Stimulated activated CD4-positive, alpha-beta T cell treated with anti-CD3 and anti-CD28 coated beads, TNF-alpha, amount 100 ng/mL, for 48 hours (primary cell): ENCODE measurements at places on chromosomes 4 and X.

- DNase-seq: no peak
These were observed 4.5 kb downstream of the SNX25 start for GRCh38 chr4:185213877-185214276.

- DNase-seq: no peak
These were observed 4.9 kb upstream of the ABRAXAS1 start for GRCh38 chr4:83489711-83490326.

- DNase-seq: no peak
These were observed 247.6 kb upstream of the CNKSR2 start for GRCh38 chrX:21126661-21127060.

DNA sequence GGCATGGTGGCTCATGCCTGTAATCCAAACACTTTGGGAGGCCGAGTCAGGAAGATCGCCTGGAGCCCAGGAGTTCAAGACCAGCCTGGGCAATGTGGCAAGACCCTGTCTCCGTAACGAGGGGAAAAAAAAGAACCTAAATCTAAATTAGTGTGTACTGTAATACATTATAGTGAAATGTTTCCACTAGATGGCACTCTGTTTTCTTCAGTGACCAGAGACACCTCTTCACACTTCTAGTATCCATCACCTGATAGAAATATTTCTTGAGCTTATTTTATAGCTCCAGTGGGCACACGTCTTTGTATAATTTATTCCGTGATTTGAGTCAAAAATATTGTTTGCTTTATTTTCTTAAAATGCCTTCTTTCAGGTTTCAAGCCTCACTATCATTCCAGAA, 600.9 kb upstream of the DIPK2B start:
- no peak for DNase-seq

GRCh38 chr4:81256059-81256970, 41.3 kb upstream of the PRKG2 start:
- DNase-seq: no peak

DNA sequence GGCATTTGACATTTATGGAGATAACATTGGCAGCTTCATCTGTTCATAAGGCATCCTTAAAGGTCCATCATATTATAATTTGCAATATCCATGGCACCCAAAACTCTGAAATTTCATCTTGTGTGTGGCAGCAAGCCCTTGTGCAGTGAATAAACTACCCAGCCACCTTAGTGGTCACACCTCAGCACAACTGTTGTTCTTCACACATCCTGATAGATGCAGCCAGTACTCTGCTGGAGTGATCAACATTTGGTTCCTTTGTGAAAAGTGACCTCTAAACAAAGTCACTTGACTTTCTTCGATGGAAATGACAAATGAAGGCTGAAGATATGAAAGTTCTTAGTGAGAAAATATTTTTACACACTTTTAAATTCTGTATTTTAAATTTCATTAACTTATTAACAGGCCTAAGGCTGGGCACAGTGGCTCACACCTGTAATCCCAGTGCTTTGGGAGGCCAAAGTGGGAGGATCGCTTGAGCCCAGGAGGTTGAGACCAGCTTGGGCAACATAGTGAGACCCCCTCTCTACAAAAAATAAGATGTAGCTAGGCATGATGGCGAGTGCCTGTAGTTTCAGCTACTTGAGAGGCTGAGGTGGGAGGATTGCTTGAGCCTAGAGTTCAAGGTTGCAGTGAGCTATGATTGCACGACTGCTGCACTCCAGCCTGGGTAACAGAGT, 161.4 kb downstream of the SPRY1 start:
- no peak for DNase-seq

- DNase-seq: no peak
These were observed 4.0 kb downstream of the ADH5 start for GRCh38 chr4:99084595-99084994.

GRCh38 chr4:172155838-172156345, 342.7 kb downstream of the GALNTL6 start:
- no peak for DNase-seq

GRCh38 chr4:178081896-178082295, 639.7 kb upstream of the AGA start:
- no peak for DNase-seq

DNA sequence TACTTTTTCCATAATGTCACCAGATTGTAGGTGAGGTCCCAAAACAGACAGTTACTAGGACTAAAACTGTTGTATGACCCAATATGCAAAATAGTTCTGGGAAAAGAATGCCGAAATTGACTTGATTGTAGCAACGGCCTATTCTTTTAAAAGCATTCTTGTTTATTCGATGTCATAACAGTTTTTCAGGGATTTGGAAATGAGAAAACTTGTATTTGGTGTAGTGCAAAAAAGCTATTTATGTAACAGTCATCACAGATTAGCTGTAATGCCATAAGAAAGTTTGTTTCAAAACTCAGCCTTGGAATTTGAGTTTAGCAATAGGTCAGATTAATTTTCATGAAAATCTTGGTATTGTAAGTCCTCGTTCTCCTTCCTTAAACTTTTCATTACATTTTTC, 69.2 kb upstream of the DIAPH2 start:
- DNase-seq: no peak

DNA sequence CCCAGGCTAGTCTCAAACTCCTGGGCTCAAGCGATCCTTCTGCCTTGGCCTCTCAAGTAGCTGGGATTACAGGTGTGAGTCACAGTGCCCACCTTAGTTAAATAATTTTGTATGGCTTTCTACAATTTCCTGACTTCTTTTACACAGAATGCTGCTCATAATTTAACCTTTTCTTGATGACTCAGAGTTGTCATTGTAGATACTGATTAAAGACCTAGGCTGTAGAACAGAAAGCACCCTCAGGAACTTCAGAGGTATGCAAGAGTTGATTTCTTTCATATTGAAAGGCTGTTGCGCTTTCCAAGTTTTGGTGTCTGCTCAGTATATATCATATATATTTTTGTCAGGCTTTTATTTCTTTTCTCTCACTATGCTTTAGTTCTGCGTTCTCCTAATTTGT, 21.1 kb upstream of the GPR34 start:
- no peak for DNase-seq

DNA sequence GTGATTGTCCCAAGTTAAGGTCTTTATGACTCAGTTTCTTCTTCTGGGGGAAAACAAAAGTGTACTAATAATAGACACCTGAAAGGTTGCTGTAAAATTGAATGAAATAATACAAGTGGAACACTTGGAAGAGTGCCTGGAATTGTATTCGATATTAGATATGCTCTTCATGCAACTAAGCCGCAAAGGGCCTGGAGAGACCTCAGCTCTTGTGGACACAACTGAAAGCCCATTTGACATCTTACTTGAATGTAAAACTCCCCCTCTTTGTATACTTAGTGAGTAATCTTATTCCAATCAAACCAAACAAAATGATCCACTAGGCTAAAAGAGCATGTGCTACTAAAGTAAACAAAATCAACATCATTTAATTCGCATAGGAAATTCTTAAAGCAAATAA, 511 bp upstream of the MAP9 start:
- DNase-seq: no peak

DNA sequence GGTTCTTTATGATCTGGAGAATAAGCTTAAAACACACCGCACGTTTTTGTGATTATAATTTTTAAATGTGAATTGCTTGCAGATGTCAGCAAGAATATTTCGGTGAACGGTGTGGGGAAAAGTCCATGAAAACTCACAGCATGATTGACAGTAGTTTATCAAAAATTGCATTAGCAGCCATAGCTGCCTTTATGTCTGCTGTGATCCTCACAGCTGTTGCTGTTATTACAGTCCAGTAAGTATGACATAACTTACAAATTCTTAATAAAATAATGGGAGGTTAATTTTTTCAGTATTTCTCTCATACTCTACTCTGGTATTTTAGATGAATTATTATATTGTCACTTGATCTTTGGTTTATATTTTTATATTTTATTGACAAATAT, 5.4 kb downstream of the AREG start:
- DNase-seq: no peak

DNA sequence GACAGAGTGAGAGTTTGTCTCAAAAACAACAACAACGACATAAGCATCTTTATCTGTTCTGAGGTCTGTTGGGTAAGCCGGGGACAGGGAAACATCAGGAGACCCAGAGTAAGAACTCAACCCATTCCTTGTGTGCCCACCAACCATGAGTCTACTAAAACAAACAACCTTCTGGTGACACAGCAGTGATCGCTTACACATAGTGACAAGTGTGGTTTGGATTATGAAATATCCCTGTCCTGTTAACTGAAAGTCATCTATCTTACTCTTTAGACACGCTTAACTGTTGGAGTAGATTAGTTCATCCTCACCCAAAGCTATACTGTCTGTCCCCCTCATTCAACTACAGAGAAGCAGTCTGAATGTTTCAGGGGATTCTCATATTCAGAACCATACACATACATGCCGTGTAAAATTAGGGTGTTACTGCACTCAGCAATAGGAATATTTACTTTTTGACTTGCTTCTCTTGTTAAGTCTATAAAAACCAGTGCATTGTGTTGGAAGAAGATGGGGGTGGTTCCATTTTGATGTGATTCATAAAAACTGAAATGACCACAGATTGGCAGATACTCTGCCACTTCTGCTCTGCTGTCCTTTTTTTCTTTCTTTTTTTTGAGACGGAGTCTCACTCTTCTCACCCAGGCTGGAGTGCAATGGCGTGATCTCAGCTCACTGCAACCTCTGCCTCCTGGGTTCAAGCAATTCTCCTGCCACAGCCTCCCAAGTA, 27.4 kb downstream of the PHKA2 start:
- no peak for DNase-seq

DNA sequence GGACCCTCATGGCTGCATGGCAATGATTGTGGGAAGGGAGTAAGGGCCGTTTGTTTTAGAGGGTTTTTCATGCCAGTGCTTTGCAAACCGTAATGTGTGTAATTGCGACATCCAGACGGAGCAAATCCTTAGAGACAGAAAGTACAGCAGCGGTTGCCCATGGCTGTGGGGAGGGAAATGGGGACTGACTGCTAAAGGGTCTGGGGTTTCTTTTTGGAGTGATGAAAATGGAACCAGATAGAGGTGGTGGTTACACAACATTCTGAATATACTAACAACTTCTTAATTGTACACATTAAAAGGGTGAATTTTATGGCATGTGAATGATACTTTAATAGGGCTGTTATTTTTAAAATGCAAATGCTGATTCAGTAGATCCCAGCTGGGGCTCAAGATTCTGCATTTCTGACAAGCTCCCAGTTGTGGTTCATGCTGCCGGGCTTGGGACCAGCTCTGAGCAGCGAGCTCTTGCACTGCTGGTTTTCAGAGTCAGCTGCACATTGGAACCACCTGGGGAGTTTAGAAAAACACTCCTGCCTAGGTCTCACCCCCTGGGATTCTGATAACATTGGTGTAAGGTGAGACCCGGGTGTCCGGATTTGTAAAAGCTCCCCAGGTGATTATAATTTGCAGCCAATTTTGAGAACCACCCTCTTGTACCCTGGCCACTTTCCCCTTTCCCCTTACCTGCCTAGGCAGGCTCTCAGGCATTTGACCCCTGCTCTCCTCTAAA, 47.7 kb downstream of the PRPS1 start:
- DNase-seq: no peak

GRCh38 chr4:105569866-105570236, 17.4 kb downstream of the ARHGEF38 start:
- no peak for DNase-seq

GRCh38 chr4:152325831-152326230, 210.1 kb downstream of the FBXW7 start:
- no peak for DNase-seq

- no peak for DNase-seq
These were observed 220.7 kb upstream of the EMCN start for GRCh38 chr4:100738196-100739165.

DNA sequence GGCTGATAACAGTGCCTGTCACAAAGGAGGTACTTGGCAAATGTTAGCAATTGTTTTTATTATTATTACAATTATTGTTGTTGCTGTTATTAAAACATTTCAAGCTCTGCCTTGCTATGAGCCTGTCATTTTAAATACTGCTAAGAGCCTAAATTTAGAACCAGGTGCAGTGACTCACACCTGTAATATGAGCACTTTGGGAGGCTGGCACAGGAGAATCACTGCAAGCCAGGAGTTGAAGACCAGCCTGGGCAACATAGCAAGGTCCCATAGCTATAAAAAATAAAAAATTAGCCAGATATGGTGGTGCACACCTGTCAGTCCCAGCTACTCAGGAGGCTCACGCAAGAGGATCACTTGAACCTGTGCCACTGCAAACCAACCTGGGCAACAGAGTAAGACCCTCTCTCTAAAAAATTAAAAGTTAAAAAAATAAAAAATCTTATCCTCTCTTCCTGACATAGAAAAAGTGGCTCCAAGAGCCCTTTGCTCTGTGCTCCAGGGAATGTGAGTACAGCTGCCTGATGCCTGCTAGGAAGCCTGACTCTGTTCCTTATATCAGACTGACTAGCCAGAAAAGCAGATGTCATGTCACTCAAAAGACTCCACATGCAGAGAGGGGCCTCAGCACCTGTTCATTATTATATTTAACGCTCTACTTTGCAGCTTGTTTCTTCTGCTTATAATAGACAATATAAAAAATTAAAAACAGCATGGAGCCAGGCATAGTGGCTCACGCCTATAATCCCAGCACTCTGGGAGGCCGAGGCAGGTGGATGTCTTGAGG, 234.0 kb downstream of the OPHN1 start:
- DNase-seq: no peak

DNA sequence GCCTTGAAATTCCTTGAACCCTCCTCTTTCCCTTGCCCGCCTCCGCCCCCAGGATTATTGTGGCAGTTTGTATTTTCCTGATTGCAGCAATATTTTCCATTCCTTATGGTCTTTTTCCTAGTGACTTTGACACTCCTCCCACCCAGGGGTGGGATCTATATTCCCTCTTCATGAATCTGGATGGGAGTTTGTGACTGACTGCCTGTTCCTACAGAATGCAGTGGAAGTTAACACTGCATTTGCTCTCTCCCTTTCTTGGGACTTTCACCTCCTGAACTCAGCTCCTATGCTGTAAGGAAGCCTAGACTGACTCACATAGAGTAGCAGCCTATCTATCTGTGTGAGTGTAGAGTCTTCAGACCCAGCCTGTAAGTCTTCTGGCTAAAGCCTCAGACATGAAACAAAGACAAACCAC, 2.2 kb downstream of the FUNDC2 start:
- DNase-seq: no peak

- no peak for DNase-seq
These were observed 63.3 kb downstream of the DOCK11 start for GRCh38 chrX:118558926-118559325.

GRCh38 chr4:39048311-39048710, 13.7 kb upstream of the KLHL5 start:
- no peak for DNase-seq

- DNase-seq: no peak
These were observed 20.6 kb upstream of the PJA1 start for GRCh38 chrX:69185886-69186285.

- DNase-seq: no peak
These were observed 18.8 kb downstream of the PRKG2 start for GRCh38 chr4:81196126-81196650.
